CD4-positive, alpha-beta T cell treated with Interleukin-1 beta for 1 hour (primary cell): ENCODE measurements at places on chromosomes 5 and 9.

DNA sequence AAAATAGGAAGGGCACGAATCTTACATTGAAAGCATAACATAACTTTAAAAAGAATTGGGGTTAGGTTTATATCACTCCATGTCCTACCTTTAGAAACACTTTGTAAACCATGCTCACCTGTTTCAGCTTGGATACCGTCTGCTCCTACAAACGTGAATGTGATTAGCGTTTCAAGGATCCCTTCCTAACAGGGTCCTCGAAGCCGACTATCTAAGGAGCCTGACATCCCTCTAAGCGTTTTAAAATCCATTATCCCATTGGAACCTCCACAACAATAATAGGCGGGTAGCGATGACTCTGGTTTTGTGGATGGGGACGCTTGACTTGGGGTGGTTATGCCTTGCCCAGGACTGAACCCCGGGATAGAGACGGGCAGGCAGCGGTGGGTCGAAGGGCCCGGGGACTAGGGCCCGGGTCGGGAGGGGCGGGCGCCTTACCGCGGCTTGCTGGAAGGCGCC is 937 bp downstream of the SVEP1 start:
- DNase-seq: no peak

GRCh38 chr5:14213253-14213652 is 70.1 kb downstream of the TRIO start:
- no peak for DNase-seq

DNA sequence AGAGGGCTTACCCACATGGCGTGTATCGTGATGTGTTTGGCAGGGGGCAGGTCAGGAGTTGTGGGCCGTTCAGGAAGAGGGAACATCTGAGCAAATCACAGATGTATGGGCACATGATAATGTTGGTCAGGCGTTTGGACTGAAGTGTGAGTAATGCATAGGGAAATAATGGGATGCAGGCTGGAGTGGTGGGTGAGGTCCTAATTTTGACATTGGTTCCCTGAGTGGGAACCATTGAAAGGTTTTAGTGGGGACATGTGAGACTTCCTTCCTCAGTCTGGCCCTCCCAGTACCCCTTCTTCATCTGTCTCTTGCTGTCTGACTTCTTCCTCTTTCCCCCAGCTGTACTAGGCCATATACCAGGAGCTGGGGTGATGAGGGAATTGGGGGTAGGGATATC is 7.6 kb downstream of the OTULIN start:
- no peak for DNase-seq

GRCh38 chr5:139162448-139162847 is 35.7 kb downstream of the SIL1 start:
- DNase-seq: no peak

DNA sequence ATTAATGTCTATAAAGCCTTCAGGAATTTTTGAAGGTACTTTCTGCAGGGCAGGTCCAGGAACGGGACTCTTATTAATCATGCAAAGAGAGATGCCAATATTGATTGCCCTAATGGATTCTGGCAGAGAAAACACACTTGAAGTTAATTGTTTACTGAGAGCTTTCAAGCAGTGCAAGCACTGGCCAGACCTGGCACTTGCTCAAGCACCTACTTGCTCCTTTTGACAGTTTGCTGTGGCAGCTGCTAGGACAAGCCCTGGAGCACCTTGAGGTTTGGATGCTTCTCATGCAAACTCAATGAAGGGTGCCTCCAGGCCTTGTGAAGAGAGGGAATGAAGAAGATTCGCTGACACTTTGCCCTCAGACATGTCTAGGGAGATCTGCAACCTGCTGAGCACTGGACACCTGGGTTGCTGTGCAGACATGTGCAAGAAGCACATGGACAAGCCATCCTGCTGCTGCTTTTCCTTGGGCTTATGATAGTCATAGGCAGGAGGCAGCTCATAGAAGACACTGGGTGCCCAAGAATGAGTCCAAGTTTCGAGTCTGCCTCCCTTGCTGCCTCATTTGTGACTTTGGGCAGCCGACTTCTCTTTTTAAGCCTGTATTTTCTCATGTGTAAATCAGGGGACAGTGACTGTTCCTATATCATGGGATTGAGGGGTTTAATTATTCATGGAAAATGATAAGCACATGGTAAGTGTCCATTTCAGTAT is 88.8 kb upstream of the EQTN start:
- no peak for DNase-seq

GRCh38 chr5:140631831-140632365 is 1.1 kb downstream of the CD14 start:
- DNase-seq: peak; percentile 25

DNA sequence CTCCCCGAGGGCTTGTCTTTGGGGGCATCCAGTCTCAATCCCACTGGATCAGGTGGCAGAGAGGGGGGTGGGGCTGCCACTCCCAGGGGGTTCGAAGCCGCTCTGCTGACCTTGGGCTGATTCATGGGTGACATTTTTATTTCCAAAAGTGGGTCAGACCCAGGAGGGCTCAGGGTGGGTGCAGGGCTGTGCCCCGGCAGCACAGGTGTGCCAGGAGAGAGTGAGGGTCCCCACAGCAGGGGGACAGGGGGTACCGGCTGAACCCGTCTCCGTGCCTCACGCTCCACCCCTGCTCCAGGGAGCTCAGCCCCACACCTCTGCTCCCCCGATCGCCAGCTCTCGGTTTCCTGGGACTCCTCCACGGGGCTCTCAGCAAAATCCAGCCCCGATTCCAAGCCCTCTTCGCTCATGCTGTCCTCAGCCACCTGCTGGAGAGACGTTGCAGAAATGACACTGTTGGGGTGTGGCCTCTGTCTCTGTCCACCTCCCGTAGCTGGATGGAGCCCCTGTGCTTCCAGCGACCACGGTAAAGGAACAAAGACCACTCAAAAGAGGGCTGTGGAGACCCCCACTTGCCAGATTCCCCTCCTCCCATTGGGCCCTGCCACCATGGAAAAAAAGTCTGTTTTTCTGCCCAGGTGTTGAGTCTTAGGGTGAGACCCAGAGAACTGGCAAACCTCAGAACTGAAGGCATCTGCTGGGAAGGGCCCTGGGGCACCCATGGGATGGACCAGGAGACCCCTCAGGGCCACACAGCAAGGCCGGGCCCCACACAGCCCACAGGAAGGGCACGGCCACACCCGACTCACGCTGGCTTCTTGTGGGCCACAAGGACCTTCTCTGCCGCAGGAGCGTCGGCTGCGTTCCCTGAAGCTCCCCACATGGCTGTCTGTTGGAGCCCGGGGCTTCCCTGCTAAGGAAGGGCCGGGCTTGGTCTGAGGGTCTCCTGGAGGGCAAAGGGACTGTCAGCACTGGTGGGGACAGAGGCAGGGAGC is 10.6 kb upstream of the QSOX2 start:
- DNase-seq: no peak

GRCh38 chr9:78235256-78235761 is 566 bp upstream of the CEP78 start:
- DNase-seq: no peak

DNA sequence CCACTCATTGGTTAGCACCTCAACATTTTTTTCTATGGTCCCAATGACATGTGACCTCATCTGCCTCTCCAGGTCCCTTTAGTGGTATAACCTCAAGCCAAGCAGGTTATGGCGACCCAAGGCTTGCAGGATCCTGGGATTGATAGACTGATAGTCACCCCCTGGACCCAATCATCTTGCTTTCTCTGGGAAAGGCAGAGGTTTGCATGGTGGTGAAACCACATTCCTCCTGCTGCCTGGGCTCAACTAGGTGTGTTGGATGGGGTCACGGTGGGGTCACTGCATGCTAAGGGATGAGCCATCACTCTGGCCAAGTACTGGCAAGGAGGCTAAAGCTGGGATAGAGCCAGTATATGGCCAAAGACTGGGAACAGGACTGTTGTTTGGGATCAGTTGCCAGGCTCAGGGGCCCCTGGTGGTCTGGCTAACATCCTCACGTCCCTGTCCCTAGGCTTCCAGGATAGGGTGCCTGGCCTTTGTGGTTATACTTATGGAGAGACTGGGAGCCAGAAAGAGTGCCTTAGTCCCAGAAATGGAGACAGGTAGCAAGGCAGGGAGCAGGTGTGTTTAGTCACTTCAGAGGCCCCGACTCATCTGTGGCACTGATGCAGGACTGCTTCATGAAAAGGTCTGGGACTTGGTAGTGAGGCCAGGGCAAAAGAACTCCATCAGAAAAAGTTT is 4.6 kb upstream of the SMIM32 start:
- DNase-seq: no peak

GRCh38 chr9:131759017-131759647 is 19.3 kb upstream of the RAPGEF1 start:
- DNase-seq: no peak

DNA sequence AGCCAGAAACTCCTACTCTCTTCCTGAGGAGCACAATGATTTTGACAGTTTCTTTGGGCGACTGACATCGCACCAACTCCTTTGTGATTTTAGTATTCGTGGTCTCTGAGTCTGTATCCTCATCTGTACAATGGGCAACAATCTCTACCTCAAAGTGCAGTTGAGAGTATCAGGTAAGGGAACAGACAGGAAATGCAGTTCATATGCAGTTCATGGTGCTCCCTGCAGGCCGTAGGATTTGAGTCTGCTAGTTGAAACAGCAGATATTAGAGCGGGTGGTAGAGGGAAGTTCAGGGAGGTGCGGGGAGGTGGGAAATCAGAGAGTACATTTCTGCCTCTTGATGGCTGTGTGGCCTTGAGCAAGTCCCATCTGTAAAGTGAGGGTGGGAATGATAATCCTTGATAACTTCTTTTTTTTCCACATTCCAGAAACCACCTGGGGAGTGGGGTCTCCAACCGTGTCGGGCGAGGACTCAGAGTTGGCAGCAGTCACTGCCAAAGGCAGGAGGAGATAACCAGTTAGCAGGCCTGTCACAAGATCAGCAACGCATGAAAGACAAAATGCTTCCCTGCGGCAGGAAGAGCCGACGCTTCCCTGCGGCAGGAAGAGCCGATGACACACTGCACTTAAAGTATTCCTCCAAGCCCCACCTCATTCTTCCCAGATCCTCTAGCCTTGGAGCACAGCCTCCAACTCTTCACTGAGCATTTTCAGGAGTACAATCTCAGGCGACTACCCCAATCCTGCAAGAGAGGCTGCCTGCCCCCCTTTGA is 6.0 kb upstream of the NEK6 start:
- DNase-seq: no peak

DNA sequence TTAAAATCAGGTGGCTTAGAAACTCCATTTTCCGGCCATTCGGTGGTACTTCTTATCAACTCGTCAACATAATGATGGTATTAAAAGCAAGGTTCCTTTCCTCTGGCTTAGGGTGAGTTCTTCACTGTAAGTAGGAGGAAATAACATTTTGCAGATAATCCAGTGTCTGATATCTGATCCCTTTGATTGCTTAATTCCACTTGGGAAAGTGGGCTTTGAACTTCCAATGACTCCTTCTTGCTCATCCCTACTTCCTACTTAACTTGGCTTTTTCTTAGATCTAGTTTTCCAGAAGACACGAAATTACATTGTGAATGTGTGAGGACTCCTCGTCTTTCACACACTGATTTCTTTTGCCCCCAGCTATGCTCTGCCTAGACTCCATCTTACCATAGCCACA is 31.5 kb downstream of the DDX31 start:
- DNase-seq: no peak

DNA sequence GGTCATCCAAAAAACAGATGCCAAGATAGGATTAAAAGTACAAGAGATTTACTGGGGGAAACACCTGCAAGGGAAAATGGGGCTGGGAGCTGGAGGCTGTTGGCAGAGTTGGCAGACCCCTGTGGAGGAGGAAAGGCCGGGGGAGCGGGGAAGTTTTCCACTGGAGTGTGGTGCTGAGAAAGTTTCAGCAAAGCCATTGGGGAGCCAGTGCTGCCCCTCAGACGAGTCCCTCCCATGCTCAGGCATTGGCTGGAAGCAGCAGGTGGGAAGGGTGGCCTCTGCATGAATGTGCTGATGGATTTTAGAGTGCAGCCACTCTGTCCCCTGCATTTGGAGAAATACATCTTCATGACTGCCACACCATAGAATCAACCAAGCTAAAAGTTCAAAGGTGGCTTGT is 52.8 kb downstream of the TTC1 start:
- DNase-seq: no peak

DNA sequence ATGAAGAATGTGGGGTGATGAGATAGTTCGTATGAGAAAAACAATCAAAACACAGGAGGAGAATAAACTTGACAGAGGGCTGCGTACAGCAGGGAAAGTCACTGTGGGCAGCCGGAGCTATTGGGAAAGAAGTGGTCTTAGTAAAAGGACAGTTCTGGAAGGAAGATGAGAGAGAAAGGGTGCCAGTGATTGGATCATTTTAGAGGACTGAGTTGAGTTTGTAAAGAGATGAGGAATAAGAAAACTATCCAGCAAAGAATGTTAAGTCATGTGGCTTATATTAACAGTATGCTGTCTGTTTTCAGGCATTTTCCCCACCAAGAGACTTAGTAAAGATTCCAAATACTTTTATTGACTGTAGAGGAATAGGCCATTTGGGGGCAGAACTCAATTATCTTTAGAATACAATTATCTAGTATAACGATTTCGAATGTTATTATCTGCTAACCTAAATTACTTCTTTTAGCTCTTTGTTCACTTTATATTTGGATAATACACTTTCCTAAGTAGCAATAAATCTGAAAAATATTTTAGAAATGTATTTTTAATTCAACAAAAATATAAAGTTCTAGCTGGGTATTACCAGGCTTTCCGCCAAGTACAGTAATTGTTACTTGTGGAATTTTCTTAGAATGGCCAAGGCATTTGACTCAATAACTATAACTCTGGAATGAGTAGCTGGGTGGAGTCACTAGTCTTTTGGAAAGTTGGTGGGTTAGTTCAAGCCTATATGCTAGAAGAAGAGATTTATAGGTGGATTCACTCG is 15.5 kb upstream of the LOX start:
- no peak for DNase-seq

DNA sequence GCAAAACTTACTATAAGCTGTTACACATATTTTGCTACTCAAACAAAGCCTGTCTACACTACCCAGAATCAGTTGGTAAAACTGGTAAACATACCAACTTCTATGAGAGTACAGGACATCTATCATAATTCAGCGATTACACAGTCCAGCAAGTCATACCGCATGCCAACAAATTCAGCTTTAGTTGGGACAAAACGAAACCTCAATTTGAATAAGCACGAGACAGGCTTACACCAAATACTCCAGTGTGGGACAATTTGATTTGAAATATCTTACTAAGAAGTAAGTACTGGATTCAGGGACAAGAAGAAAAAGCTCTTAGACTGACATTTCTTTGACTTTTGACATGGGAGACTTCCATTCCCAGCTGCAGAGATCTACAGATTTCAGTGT is 2.0 kb downstream of the NRG2 start:
- DNase-seq: no peak

- no peak for DNase-seq
These were observed 2.2 kb downstream of the PCDHA10 start for GRCh38 chr5:140857987-140858240.

- DNase-seq: peak; percentile 49
These were observed at the start of gene ENTPD2 for GRCh38 chr9:137053944-137054931. TSS of gene ENTPD2 (minus strand) at chr9:137054061. CDS start at chr9:137053997, 64 bp downstream.

- DNase-seq: no peak
These were observed 133.6 kb upstream of the CDKN2B start for GRCh38 chr9:22142671-22143070.

DNA sequence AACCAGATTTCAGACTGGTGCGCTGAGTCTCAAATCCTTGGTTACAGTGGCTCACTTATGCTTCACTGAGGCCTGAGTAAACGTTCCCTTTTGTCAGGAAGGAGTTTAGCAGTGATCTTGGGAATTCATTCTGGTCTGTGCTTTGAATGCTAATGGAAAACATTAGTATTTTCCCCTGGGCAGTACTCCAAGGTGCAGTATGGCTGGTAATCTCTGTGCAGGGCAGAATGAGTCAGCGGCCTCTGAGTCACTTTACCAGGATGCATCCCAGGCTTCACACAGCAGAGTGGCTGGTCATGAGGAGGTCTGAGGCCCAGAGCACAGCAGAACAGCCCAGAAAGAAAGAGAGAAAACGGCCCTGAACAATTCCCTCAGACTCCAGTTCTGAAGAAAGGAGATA is 54.0 kb downstream of the PCA3 start:
- no peak for DNase-seq
